Parietal lobe (tissue), 2 donors: ENCODE measurements at places on chromosomes 5 and 9. TPM values are rescaled to one million over a fixed set of nuclear protein-coding genes. Genes with fewer than 3 reads are reported as not detected.

Gene PDE6A
- not detected for total RNA-seq

Gene ZNF474
- total RNA-seq, result 0.94 TPM

Gene SVEP1
- 16.3 TPM for total RNA-seq

Gene ZFR
- total RNA-seq, result 150 TPM

Gene SMIM32
- 0.63 TPM for total RNA-seq

Gene CDX1
- not detected for total RNA-seq

Gene ELAVL2
- total RNA-seq, result 208 TPM

Gene NR6A1
- total RNA-seq, result 3.4 TPM

Gene ECSCR
- 4.7 TPM for total RNA-seq

Gene CCDC192
- total RNA-seq, result not detected

Gene ISL1
- 0.63 TPM for total RNA-seq

Gene HCN1
- 36.6 TPM for total RNA-seq

Gene FGF10
- total RNA-seq, result 1.3 TPM

Gene ACSL6
- total RNA-seq, result 69.5 TPM

Gene ALDH1A1
- 0.31 TPM for total RNA-seq

Gene PHF24
- 40.1 TPM for total RNA-seq

Gene TMOD1
- total RNA-seq, result 42.6 TPM

Gene BRD8
- 95.8 TPM for total RNA-seq

Gene CCL27
- not detected for total RNA-seq

Gene LCN9
- not detected for total RNA-seq

Gene MYMK
- total RNA-seq, result not detected

Gene CDH9
- total RNA-seq, result 14.7 TPM

Gene KCTD16
- total RNA-seq, result 28.5 TPM

Gene KIF4B
- 0.63 TPM for total RNA-seq

Gene BOD1
- total RNA-seq, result 65.1 TPM

Gene STARD4
- 49.5 TPM for total RNA-seq

Gene LEAP2
- total RNA-seq, result 4.7 TPM

Gene STKLD1
- 1.6 TPM for total RNA-seq

Gene GCNT1
- 4.7 TPM for total RNA-seq

Gene ZNF462
- 182 TPM for total RNA-seq

Gene SPINK4
- not detected for total RNA-seq

Gene IL3
- not detected for total RNA-seq

Gene MEIKIN
- total RNA-seq, result not detected

Gene C8G
- not detected for total RNA-seq

Gene FAM78A
- 1.9 TPM for total RNA-seq

Gene CA9
- total RNA-seq, result not detected

Gene C9orf50
- not detected for total RNA-seq

Gene ATP6V1G1
- total RNA-seq, result 75.7 TPM

Gene CARD6
- 0.63 TPM for total RNA-seq

Gene SAP30L
- 20.0 TPM for total RNA-seq

Gene SPACA9
- total RNA-seq, result 2.8 TPM

Gene PCDHGB4
- total RNA-seq, result 35.4 TPM

Gene PSMB7
- total RNA-seq, result 157 TPM

Gene TNFAIP8
- 3.1 TPM for total RNA-seq

Gene ANXA2R
- 2.5 TPM for total RNA-seq
